ENCODE measurements at places on chromosomes 7 and 10.
A peak's percentile ranks its signal among the peaks of the same experiment; 100 is the strongest.

DNA sequence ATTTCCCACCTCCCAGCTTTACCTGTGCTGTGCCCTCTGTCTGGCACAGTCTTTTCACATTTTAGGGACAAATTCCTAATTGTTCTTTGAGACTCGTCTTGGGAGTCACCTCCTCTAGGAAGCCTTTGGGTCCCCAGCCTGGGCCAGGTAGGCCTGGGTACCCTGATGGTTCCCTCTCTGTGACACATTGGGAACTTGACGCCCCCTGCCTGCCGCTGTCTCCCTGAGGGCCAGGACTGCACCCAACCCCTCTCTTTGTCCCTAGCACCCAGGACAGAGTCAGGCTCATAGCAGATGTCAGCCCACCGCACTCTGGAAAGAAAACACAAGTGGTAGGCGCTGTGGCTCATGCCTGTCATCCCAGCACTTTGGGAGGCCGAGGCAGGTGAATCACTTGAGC is 71.4 kb downstream of the GTF2IRD1 start:
- no peak for DNase-seq

DNA sequence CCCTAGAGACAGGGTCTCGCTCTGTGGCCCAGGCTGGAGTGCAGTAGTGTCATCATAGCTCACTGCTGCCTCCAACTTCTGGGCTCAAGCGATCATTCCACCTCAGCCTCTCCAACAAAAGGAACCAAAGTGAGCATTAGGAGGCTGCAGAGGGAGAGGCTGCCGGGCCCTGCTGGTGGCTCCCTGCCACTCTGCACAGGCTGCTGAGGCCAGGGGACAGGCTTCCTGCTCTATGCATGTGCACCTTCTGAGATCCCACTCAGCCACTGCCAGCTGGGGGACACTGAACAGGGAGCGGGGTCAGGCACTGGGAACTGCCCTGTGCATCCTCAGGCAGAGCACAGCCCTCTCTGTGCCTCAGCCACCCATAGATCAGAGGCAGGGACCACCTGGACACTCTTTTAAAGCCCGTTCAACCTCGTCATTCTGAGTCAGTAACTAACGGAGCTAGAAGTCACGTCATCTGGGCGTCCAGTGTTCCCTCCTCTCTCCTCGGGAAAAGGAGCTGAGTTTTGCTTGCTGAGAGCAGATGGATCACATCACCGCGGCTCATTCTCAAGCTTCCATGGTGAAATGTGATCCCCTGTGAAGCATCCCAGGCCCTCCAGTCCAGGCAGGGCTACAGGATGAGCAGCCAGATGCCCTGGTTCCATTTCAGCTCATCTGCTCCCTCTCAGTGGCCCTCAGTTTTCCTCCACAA is 109.6 kb downstream of the MYL10 start:
- DNase-seq = peak; percentile 13

GRCh38 chr10:28946479-28946878 is 269.2 kb downstream of the BAMBI start:
- peak; percentile 48 for DNase-seq

GRCh38 chr10:46317889-46318288 is 31.1 kb downstream of the ANTXRL start:
- no peak for DNase-seq

- peak; percentile 23 for DNase-seq
These were observed 72.9 kb downstream of the ADK start for GRCh38 chr10:74223755-74224529.

GRCh38 chr10:45001381-45002148 is 842 bp downstream of the ZNF22 start:
- DNase-seq = peak; percentile 77

- DNase-seq = no peak
These were observed 1.1 kb upstream of the SFXN4 start for GRCh38 chr10:119166564-119166963.

DNA sequence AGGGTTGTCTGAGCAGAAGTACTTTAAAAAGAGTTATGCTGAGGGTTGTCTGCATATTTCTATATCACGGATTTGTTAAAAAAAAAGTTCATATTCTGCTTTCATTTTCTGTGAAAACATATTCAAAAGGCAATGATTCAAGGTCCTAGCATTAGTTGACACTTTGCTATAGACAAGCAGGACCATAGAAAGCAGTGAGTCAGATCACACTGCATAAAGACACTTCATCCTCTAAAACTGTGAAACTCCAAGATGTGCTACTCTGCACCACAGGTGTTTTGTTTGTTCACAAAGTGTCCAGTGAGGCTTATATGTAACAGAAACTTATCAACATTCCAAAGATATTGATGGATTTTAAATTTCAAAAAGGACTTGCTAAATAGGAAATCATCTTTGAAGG is 47.0 kb downstream of the SPAM1 start:
- DNase-seq = no peak

- DNase-seq = no peak
These were observed 50.3 kb upstream of the ANTXRL start for GRCh38 chr10:46236546-46236887.
